Stimulated activated CD4-positive, alpha-beta T cell treated with anti-CD3 and anti-CD28 coated beads, Interleukin-12 subunit alpha, Interleukin-12 subunit beta, amount 100 ng/mL, for 24 hours (primary cell): ENCODE measurements at places on chromosomes 13 and 19.

DNA sequence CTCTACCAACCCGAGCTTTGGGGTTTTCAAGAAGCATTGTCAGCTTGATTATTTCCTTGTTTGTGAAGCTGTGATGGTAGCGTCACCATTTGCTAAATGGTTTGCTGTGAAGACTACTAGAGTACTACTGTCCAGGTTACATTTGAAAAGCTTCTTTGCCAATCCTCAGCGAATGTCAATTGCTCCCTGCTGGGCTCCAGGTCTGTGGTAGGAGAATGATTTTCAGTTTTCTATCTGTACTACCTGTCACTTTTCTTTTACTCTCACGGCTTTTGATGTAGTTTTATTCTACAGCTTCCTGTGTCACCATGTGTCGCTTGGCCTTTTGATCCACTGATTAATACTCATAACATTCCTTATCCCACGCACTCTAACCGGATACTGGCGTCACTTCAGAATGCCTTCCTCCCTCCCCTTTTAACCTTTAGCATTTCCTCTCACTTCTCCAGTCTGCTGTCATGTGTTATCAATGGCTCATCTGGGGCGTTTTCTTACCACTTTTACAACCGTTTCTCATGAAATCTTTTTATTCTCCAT lies 7.5 kb upstream of the GPR183 start:
- DNase-seq = peak; percentile 54

DNA sequence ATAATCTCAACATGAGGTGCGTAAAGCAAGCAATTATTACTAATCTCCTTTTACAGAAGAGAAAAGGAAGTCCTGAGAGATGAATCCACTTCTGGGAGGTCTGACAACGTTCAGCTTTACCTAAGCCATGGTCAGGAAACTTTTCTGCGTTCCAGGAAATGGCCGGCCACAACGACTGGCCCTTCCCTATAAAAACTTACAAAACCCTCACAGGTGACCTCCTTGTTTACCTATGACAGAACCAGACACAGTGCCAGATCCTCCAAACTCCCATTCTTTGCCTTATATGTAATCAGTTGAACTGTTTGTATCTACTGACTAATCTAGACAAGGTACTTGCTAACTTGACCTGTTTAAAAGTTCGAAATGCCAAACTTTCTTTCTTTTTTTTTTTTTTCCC lies 351.7 kb upstream of the TMTC4 start:
- no peak for DNase-seq

GRCh38 chr19:15529774-15530372 lies 21.5 kb downstream of the CYP4F22 start:
- no peak for DNase-seq

- no peak for DNase-seq
Measured at GRCh38 chr19:2213799-2214198, 22.3 kb downstream of the PLEKHJ1 start.

GRCh38 chr13:20684546-20684945 lies 19.0 kb upstream of the IL17D start:
- DNase-seq = no peak

- DNase-seq = no peak
Measured at GRCh38 chr13:24671386-24672113, 8.7 kb upstream of the ATP12A start.

- no peak for DNase-seq
Measured at GRCh38 chr13:42803563-42804204, 22.3 kb downstream of the FAM216B start.

- no peak for DNase-seq
Measured at GRCh38 chr13:98761126-98761985, 8.9 kb upstream of the SLC15A1 start.

DNA sequence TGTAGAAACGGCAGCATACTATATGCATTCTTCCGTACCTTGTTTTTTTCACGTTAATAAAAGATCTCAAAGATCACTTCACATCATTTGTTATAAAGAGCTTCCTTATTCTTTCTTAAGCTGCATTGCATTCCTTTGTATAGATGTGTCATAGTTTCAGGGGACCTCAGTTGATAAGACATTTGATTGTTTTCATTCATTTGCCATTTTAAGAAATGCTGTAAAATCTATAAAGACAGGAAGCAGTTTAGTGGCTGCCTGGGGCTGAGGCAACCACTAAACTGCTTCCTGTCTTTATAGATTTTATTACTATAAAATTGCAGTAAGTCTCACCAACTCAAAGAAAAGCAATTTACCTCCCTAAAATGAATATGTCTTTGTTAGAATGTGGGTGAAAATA lies 59.4 kb downstream of the ZDHHC20 start:
- DNase-seq = no peak

DNA sequence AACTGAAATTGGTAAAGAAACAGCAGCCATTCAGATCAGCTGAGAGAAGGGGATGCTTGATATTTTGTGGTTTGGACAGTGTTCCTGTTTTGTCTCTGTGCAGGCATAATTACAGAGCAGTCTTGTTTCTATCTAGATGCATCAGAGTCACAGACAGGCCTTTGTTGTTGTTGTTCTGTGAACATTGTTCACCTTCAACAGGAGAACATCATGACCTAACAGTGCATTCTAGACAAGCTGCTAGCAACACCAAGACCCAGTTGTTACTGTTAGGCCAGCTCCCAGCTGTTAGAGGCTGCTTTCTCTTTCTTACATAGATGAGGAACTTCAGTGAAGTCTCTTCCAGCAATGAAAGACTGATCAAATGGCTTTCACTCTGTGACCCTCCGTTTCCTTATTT lies 8.5 kb upstream of the LSR start:
- DNase-seq = no peak

DNA sequence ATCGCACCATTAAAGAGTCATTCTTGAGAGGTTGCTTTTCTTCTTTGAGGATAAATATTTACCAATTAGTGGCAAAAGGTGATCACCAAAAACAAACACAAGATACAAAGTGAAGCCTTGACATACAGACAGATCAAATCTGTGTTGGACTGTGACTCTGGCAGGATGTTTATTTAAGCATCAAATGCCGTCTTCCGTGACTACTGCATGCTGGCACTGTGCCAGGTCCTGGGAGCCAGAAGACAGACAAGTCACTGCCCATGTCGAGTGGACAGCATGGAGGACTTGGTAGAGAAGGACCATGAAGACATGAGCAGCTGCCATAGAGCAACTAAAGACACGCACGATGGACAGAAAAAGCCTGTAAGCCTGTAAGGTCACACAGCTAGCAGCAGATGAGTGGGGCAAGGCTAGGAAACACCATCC lies 92.8 kb upstream of the FARP1 start:
- DNase-seq = no peak

DNA sequence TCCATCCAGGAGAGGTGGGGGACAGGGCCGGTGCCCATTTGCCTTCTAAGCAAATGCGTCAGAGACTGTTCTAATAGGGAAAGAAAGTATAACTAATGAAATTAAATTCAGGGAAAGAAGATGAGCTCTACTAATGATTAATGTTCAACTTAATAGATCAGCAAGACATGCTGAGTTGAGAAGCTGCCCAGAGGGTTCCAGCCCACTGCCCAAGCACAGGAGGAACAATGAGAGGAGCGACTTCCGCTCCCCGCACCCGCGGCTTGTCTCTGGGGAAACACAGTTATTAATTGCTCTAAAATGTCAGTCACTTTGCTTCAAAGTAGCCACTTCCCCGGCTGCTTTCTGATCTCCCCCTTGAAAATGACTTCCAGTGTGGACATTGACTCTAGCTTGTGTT lies 331.3 kb downstream of the UQCRFS1 start:
- no peak for DNase-seq

GRCh38 chr19:46000491-46001246 lies 5.4 kb downstream of the CCDC61 start:
- DNase-seq = peak; percentile 56

DNA sequence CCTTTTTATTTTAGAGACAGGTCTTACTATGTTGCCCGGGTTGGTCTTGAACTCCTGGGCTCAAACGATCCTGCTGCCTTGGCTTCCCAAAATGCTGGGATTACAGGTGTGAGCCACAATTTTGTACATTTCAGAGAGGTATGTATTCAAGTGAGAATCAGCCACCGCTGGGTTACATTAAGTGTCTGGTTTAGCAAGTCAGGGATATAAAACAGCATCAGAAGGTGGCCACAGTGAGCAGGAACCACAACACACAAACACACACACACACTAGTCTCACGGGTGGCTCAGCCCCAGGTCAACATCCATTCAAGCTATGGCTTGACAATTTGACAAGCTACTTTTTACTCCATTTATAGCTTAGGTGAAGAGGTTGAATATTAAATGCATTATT lies 20.2 kb downstream of the KLK5 start:
- no peak for DNase-seq

GRCh38 chr19:35249848-35250711 lies 1.3 kb downstream of the LSR start:
- no peak for DNase-seq

- no peak for DNase-seq
Measured at GRCh38 chr19:752652-753517, 2.0 kb downstream of the MISP start.

GRCh38 chr13:76663592-76664335 lies 222.4 kb downstream of the KCTD12 start:
- DNase-seq = no peak

DNA sequence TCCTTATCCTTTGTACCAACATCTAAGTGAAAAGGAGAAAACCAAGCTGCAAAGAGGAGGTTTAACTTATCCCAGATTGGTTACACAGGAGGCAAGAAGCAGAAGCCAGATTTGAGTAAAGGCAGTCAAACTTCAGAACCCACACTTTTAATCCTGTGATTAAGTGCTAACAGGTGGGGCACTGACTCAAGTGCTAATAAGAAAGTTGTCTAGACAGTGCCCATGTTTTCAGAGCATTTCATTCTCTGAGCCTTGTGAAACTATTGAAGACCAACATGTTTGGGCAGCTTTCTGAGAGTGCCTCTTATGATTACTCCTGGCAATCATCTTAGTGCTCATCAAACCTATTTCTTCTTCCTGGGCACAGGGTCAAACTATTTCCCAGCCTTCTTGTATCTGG lies 380.8 kb downstream of the KCNRG start:
- DNase-seq = no peak

DNA sequence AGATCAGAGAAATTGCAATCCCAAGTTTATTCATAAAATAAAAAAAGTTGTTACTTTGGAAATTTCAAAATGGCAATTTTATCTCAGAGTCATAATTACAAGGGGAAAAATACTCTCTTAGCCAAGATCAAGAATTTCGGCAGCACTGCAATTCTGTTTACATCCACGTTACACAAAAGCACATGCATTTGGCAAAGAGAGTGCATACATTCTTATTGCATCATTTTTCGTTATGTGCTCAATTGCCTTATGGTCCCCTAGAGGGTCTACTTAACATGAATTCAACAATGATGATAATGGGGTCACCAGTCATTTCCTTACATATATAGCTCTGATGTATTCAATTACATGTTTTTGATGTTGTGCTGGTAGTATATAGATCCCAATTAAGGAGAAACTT lies 498.0 kb downstream of the DIAPH3 start:
- no peak for DNase-seq

GRCh38 chr19:45716359-45717130 lies 14.2 kb downstream of the FBXO46 start:
- DNase-seq = no peak

- DNase-seq = no peak
Measured at GRCh38 chr19:38691938-38692457, 44.5 kb downstream of the ACTN4 start.

- DNase-seq = no peak
Measured at GRCh38 chr13:98650396-98651107, 73.6 kb upstream of the STK24 start.

GRCh38 chr13:93055233-93055632 lies 171.4 kb upstream of the GPC6 start:
- DNase-seq = no peak

DNA sequence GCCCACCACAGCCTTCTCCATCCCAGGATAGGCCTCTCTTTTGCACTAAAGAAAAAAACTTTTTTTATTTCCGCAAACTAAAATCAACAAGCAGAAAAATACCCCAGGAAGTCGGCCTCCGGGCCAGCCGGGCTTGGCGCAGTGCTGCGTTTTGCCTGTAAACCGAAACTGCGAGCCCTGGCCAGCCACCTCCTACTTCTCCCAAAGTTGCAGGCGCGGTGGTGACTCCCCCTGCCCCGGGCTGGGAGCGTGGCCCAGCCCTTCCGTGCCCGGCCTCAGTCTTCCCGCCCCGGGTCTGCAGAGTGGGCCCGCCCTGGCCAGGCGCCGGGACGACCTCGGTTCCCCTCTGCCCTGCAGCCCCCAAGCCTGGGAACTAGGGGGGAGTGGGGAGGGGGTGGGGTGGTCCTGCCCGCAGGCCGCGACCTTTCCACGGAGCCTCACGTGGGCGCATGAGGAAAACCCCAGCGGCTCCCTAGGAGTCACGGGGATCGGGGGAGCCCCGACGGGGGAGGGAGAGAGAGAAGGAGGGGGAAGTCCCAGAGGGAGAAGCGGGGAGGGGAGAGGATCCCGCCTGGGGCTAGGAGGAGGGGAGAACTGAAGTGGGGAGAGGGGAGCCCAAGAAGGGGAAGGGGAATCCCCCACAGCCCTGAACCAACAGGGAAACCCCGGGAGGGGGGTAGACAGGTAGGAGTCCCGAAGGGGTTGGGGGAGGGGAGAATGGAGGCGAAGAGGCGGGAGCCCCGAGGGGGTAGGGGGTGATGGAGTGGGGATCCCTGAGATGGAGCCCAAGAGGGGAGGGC lies 3.0 kb downstream of the GADD45B start:
- no peak for DNase-seq

DNA sequence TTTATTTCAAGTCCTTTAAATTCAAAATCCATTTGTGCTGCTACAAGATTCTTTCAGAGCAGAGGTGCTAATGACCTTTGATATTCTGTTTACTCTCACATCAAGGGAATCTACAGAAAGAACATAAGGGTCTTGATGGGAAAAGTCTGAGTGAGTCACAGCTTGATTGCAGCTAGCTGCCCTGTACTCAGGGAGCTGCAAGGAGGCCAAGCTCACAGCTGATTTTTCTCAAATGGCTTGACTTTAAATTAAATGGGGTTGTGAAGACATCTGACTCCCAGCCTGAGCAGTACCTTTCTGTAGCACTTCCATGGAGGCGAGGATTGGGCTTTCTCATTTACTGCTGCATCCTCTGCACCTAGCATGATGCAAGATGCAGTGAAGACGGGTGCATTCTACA lies 62.5 kb downstream of the RAP2A start:
- DNase-seq = no peak

DNA sequence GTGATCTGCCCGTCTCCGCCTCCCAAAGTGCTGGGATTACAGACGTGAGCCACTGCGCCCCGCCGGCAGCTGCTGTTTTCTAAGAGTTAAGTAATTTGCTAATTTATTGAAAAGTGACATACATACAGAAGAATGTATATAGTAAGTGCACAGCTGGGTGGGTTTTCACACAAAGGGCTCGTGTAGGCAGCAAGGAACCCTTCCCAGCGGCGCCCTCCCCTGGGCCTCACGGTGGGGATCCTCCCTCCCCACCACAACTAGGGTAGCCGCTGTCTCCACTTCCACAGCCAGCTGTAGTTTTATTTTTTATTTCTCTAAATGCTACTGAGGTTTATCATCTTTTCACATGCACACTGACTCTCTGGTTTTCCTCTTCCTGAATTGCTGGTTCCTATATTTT lies 64.9 kb downstream of the CRYL1 start:
- no peak for DNase-seq

- DNase-seq = no peak
Measured at GRCh38 chr19:4368128-4368820, 24.9 kb downstream of the MPND start.
